ENCODE measurements at places on chromosomes 6 and 20.

- DNase-seq: no peak
These were observed 144.0 kb downstream of the CDC5L start for GRCh38 chr6:44531442-44532015.

GRCh38 chr20:32018269-32019155 is 8.3 kb downstream of the CCM2L start:
- DNase-seq: peak; percentile 78

- no peak for DNase-seq
These were observed 760 bp downstream of the C6orf132 start for GRCh38 chr6:42141603-42142117.

GRCh38 chr20:43910564-43910963 is 4.1 kb upstream of the TOX2 start:
- DNase-seq: no peak

- no peak for DNase-seq
These were observed 10.1 kb downstream of the ROMO1 start for GRCh38 chr20:35709259-35709658.

DNA sequence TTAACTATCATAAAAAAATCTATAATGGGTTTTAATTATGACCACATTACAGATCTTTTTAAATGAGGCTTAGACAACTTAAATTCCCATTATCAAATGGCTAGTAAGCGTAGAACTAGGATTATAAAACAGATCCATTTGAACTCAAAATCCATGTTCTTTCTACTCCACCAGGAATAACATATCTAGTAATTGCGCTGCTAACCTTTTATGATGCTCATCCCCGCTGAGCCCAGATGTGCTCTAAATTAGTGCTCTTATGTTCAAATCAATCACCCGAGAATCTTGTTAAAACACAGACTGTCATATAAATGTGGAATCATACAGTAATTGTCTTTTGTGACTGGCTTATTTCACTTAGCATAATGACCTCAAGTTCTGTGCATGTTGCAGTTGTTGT is 903.1 kb downstream of the PHF3 start:
- no peak for DNase-seq

- no peak for DNase-seq
These were observed 512.6 kb downstream of the LMBRD1 start for GRCh38 chr6:69284176-69284730.
